ENCODE measurements at places on chromosomes 3 and 15. TPM values are rescaled to one million over a fixed set of nuclear protein-coding genes. Genes with fewer than 3 reads are reported as not detected.

Gene CPNE9
- not detected for total RNA-seq

Gene SEMA7A
- 1.6 TPM for total RNA-seq

Gene STRIT1
- total RNA-seq, result not detected

Gene ASB14
- not detected for total RNA-seq

GRCh38 chr15:38207621-38208020 lies 45.0 kb upstream of the SPRED1 start:
- DNase-seq, result no peak
- H3K4me3 ChIP-seq, result no peak overlapping the region
- H3K27ac ChIP-seq, result no peak overlapping the region

DNA sequence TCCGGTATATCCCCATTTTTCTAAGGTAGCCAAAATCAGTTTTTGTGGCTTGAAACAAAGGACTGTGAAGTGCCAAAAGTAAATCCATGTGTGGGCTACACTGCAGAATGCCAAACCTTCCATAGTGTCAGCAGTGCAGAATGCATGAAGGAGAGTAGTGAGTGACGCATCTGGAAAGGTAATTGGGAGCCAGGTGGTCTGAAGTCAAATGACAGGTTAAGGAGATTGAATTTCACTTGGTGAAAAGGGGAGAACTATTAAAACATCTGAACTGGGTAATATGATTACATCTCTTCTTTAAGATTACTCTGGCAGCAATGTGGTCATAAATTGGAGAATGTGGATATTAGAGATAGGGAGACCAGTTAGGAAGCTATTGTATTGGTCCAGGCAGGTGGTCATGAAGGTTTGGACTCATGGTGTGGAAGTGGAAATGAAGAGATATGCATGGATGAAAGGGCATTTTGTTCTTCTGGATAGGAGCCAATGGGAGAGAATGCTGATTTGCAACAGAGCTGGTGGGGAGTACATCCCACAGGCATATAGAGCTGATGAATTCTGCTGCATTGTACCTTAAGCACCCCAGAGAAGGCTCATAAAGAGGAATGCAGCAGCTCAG lies 118.2 kb downstream of the ECT2 start:
- H3K4me3 ChIP-seq, result no peak overlapping the region
- H3K27ac ChIP-seq, result no peak overlapping the region
- H3K36me3 ChIP-seq, result no peaks in the 10 kb centered on the region
- no peak for DNase-seq

Measured in Peyer's patch (tissue), 4 donors.